Transverse colon (tissue), 4 donors: ENCODE measurements at places on chromosomes 1 and 21.

- H3K4me3 ChIP-seq = no peak overlapping the region
- DNase-seq = no peak
- H3K4me1 ChIP-seq = no peaks in the 10 kb centered on the region
- no peaks in the 10 kb centered on the region for H3K27me3 ChIP-seq
- H3K36me3 ChIP-seq = no peaks in the 10 kb centered on the region
- H3K27ac ChIP-seq = no peak overlapping the region
Observed at GRCh38 chr1:207248544-207249198, 72.8 kb upstream of the CD55 start.

DNA sequence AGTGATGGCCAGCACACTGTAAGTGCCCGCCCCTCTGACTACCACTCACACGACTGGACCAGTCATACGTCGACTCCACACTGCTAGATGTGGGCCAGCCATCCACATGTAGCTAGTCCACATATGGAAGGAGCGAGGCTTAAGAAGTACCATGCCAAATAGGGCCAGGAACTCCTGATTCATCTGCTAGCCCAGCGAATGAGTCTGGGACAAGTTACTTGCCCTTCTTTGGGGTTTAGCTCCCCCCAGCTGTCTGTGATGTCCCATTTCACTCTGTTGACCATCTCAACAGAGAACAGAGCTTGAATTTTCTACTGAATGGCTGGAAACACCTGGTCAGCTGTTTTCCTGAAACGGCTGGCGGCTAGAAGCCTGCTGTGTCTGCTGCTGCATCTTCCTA, 5.8 kb downstream of the CSRP1 start:
- no peak overlapping the region for H3K4me3 ChIP-seq
- H3K27me3 ChIP-seq = no peaks in the 10 kb centered on the region
- H3K36me3 ChIP-seq = no peaks in the 10 kb centered on the region
- DNase-seq = no peak
- peak overlapping the region; percentile 97 for H3K27ac ChIP-seq

DNA sequence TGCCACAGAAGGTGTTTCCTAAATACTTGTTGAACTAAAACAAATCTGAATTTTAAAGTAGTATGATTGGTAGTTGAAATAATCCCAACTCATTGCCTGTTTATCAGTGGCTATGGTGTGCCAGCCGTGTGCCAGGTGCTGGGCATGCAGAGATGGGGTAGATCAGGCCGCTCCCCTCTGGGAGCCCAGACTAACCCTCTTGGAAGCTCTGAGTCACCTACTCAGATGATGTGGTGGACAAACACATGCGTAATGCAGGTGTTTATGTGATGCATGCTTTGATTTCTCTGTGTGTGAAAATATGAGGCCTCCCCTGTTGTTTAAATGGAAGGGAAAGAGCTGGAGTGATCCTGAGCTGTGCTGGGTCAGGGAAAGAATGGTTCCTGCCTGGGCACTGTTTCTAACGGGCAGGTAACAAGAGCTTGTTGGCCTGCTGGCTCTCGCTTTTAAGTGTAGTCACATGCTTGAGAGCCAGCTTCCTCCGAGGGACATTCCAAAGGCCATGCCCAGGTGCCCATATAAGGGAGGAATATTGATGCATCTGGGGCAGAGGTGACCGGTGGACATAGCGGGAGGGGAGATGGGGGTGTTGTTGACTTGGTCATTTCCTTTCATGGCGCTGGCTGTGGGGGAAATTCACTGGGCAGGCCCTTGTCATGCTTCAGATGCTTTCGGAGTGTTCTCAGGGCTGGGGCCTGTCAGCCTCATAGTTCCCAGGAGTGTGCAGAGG, 10.2 kb downstream of the MFN2 start:
- no peak overlapping the region for H3K4me3 ChIP-seq
- H3K27me3 ChIP-seq = no peaks in the 10 kb centered on the region
- peak overlapping the region; percentile 42 for H3K27ac ChIP-seq

DNA sequence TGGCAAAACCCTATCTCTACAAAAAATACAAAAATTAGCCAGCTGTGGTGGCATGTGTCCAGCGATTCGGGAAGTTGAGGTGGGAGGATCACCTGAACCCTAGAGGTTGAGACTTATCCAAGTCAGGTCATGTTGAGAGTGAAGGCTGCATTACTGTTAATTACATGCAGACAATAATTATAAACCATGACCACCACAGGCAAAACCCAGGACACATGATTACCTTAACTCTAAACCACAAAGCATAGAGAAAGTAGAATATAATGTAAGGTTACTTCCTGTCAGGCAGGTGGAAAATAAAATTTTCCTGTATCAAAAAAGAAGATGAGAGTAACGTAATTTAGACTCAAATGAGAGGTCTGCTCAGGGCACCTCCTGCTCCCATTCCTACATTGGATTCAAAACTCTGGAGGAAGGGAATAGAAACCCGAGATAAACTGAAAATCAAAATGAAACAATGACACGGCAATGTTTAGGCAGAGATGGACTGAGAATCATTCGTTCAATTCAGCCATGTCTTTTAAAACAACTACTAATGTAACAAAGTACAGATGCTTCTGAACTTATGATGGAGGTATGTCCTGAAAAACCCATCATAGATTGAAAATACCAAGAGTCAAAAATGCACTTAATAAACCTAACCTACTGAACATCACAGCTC, 33.6 kb downstream of the RGS8 start:
- DNase-seq = no peak
- no peaks in the 10 kb centered on the region for H3K4me1 ChIP-seq
- no peak overlapping the region for H3K4me3 ChIP-seq
- no peak overlapping the region for H3K27ac ChIP-seq
- no peaks in the 10 kb centered on the region for H3K27me3 ChIP-seq

DNA sequence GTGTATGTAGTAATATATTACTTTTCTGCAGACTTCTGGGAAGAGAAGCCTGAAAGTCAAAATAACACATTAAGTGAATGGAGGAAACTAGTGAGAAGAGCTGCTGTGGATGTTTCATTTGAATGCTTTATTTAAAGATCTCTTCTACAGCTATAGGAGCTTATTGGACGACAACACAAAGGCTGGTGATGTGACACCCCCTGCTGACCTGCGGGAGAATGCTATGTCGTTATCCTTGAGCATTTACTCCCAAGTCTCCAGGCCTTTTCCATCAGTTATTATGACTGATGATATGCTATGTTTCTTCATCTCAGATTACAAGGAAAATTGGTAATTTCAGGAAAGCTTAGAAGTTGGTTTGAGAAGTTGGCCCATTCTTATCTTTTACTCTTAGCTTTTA, 22.3 kb upstream of the PLA2G4A start:
- no peaks in the 10 kb centered on the region for H3K4me1 ChIP-seq

DNA sequence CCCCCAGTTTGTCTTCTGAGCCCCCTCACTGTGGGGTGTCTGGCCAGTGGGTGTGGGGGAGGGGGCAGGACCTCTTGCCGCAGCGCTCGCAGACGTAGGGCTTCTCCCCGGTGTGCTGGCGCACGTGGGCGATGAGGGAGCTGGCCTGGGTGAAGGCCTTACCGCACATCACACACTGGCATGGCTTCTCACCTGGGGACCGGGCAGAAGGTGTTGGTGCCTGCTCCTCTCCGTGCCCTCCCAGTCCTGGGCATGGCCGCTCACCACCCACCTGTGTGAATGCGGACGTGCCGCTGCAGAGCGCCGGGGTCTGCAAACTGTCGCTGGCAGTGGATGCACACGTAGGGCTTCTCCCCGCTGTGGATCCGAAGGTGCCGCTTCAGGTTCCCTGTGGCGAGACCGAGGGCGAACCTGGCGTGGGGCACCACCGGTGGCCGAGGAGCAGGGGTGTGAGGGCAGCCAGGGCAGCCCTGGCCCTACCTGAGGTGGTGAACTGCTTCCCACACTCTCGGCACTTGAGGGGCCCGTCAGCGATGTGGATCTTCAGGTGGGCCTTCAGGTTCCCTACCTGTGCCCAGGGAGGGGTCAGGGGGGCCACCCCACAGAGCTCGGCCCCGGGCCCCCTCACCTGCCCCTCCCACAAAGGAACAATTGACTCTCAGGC, 32.4 kb downstream of the ZBTB17 start:
- H3K36me3 ChIP-seq = no peaks in the 10 kb centered on the region
- no peak for DNase-seq
- peaks cover 12% of the 10 kb centered on the region for H3K4me1 ChIP-seq

GRCh38 chr1:197544130-197544529, 231.2 kb downstream of the DENND1B start:
- no peaks in the 10 kb centered on the region for H3K27me3 ChIP-seq
- H3K36me3 ChIP-seq = no peaks in the 10 kb centered on the region
- no peak for DNase-seq
- H3K4me3 ChIP-seq = no peak overlapping the region
- H3K4me1 ChIP-seq = no peaks in the 10 kb centered on the region

- no peak overlapping the region for H3K27ac ChIP-seq
- H3K36me3 ChIP-seq = no peaks in the 10 kb centered on the region
- DNase-seq = no peak
Observed at GRCh38 chr1:88661951-88662699, 21.9 kb upstream of the PKN2 start.

GRCh38 chr1:162605225-162605927, 26.9 kb upstream of the DDR2 start:
- no peak for DNase-seq
- peaks cover 33% of the 10 kb centered on the region for H3K36me3 ChIP-seq
- H3K27ac ChIP-seq = peak overlapping the region; percentile 8
- H3K27me3 ChIP-seq = no peaks in the 10 kb centered on the region
